ENCODE measurements at places on chromosomes 1 and 21.

DNA sequence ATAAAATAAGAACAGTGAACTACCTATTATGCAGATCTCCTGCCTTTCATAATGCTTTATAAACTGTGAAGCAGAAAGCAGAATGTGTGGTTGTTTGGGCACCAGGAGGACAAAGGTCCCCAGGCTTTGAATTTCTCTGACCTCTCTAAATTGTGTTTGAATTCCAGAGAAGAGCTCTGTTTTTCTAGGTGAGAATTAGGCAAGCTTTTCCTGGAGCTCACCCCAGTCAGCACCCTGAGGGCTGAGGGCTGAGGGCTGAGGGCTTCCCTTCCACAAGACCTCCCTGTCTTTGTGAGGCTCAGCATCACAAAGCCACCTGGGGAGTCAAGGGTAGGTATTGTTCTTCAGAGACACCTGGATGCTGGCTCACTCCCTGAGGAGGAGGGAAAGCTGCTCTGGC lies 45.5 kb upstream of the LRIG2 start:
- no peak for DNase-seq

- DNase-seq = no peak
These were observed 15.1 kb upstream of the FOXJ3 start for GRCh38 chr1:42350086-42350485.

DNA sequence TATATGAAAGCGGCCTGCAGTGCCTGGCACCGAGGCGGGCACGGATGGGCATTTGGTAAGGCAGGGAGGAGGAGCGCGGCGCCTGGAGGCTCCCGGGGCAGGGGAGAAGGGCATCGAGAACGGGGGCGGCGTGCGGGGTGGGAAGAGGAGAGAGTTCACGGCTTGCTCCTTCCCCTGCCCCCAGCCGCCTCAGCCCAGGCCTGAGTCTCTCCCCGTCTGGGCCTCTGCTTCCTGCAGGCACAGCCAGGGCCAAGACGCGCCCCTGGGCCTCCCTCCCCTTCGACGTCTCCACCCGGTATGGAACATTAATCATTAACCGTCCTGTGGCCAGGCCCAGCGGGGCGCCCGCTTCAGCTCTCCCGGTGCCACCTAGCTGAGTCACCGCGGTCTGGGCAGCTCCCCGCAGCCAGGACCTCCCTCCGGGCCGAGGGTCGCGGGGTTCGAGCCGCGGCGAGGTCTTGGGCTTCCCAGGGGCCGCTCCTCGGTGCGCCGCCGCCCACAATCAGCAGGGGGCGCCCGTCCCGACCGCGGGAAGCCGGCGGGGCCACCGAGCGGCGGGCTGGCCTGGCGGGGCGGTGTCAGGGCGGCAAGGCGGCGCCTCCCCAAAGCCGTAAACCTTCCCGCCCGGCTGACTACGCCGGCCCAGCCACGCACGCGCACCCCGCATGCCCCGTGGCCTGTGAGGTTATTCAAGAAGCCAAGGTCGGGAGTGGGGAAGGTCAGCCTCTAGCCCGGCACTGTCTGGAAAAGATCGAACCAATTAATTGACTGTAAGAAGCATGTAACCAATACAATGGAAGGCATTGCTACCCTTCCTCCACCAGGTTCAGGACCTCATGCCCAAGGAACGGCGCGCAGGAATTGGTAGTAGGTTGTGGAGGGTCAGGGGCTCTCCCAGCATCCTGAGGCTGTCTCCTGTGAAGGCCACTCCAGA lies 23.4 kb upstream of the RD3 start:
- peak; percentile 71 for DNase-seq

DNA sequence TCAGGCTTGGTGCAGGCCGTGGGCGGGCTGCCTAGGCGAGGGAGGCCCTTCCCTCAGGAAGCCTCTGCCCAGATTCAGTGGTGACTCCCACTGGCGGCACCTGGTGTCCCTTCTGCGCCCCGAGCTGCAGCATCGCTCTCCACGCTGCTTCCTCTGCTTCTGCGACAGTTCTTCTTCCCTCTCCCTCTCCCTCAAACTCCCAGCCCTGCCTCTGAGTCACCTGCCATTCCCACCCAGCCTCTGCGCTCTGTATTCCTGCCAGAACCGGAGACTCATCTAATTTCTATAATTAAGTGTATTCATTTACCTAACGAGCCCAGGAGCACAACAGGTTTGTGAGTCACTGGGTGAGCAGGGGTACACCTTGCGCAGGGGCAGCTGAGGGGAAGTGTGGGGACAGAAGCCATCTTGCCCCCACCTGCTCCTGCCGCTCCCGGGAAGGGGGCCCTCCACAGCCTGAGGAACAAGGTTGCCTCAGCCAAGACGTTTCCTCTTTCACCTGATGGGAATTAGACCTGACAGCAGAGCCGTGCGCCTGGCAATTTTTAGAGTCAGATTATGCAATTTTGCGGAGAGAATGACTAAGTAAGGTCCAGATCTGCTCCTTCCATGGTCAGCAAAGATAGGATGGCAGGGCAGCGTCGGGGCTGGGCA lies 19.4 kb downstream of the KCNC4 start:
- no peak for DNase-seq

DNA sequence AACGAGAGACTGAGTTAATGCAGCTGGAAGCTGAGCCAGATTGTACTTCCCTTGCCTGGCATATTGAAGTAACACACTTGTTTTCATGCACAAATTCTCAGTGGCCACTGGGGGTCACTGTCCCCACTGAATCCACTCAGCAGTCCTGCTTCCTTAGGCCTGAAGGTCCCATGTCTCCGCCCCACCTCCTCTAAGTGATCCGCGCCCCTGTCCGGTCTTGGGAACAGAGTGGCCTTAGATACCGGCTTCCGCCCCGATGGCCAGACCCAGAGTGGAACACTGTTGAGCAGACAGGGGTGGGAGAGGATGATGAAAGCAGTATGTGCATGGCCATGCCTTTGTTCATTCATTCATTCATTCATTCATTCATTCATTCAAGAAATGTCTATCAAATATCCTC lies 34.8 kb downstream of the CHAF1B start:
- DNase-seq = peak; percentile 91

GRCh38 chr1:26826261-26827105 lies at the start of gene ZDHHC18:
ZDHHC18 (plus strand) TSS chr1:26826688; CDS start chr1:26826805, 117 bp downstream.
- DNase-seq = peak; percentile 63

DNA sequence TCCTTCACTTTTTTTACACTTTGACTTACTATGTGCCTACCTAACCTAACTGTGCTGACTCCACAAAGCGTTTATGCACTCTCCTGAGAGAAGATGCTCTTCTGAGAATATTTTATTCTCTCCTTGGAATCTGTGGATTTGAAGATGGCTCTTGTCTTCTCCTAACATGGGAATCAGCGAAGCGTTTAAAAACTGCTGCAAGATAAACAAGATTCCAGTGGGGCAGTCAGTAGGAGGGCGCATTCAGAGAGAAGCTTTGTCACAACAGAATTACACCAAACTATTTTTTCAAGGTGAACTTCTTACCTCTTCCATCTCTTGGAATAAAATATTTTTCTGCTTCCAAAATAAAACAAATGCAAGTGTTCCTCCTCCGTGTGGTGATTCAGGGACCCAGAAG lies 113.1 kb downstream of the FOXD2 start:
- DNase-seq = no peak

DNA sequence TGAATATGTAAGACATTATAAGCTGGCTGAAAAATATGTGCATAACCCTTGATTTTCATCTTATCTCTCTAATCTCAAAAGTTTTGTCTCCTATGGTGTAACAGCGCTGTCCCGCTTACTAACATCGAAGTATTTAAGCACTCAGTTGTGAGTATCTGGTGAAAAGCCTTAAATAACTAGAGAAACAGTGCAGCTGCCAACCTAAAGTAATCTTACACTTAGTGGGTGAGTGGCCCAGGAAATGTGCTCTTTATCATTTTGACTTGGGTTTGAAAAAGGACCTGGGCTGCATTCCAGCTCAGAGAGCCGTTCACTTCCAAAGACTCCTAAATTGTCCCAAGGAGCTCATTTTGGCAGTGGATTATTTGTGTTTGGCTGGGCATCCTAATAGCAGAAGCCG lies 225.9 kb downstream of the SPATA17 start:
- DNase-seq = no peak

DNA sequence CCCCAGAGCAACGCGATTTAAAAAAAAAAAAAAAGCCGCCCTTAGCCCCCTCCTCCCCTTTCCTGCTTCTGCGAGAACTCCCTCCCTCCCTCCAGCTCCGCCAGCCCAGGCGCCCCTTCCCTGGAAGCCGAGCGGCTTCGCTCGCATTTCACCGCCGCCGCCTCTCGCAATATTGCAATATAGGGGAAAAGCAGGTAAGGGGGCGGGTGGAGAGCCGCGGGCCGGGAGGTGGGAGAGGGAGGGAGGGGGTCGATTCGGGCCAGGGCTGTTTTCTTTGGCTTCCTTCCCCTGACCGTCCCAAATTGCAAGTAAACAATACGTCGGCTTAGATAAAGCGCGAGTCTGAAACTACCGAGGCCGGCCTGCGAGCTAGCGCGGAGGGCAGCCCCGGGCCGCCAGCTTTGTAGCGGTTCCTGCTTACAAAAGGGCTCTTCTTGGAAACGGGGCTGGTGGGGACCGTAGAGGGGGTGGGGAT lies 408 bp downstream of the LMO4 start:
- peak; percentile 48 for DNase-seq

DNA sequence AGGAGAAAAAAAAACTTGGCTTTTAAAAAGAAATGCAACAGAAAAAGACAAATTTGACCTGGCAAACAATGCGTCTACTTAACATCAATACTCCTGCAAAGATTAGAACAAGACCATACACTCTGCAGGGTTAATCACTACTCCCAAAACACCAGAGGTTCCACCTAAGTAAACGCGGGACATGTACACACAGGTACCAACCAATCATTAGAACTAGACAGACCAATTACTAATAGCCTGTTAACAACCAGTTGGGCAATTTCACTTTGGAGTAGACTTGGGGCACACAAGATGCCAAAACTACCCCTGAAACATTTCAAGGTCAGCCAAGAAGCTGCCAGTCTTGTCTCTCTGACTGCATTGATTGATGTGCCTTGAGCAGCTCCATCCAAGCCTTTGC lies 125.8 kb downstream of the RRAGC start:
- no peak for DNase-seq

DNA sequence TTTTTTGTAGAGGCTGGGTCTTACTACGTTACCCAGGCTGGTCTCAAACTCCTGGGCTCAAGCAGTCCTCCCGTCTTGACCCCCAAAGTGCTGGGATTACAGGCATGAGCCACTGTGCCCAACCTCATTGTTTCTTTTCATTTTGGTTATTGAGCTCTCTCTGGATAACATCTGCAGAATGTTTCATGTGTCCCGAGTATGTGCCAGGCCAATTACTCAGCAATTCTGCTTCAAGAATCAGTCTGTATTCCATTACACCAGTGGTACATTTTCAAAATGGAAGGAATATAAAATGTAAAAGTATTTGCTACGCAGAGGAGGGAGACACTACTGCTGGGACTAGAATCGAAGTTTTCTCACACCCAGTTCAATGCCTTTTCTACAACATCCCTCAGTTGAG lies 1.7 kb upstream of the ELOA start:
- no peak for DNase-seq

- no peak for DNase-seq
These were observed 132.6 kb downstream of the ETS2 start for GRCh38 chr21:38938343-38938742.

DNA sequence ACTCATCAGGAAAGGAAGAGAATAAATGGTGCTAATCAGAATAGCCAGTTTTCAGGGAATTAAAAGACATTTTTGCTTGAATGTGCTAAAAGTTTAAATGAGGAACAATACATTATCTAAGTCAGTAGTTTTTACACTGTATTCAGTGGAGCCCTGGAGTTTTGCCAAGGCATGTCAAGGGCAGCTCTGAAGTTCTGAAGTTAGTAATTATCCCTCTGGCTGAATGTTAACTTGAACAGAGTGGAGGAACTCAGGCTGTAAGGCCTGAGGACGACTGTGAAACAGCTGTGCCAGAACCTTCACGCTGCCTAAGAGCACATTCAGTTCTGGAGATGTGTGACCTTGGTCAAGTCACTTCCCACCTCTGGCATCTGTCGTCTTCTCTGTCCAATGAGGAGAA lies 68.1 kb downstream of the EDEM3 start:
- peak; percentile 5 for DNase-seq

GRCh38 chr1:101239095-101240040 lies 2.5 kb downstream of the S1PR1 start:
- DNase-seq = no peak

DNA sequence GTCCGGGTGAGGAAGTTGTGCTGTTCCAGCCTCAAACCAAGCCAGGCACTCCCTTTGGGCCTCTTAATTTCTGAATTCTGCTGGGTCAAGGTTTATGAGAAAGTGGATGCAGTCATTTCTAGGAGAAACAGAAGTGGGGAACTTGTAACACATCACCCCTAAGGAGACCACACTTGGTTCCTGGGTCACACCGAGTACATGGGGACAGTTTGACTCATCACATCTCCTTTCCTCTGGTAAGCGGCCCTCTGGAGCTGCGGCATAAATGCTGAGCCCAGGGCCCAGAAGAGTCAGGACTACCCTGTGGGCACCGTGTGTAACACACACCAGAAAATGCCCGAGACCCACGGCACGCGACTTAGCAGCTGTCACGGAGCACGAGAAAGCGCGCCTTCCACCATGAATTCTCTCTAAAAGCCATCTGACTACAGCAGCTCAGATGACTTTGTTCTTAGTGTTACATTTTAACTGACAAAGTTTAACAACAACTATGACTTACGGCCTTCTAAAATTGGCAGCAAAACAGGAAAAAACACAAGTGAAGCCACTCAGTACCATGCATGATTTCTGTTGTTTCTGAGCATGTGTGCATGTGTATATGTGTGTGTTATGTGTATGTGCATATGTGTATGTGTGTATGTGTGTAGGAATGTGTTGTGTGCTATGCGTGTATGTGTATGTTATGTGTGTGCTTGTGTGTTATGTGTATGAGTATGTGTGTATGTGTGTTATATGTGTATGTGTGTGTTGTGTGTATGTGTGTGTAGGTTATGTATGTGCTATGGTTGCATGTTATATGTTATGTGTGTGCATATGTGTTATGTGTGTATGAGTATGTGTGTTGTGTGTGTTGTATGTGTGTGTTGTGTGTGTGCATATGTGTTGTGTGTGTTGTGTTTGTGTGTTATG lies 50.8 kb downstream of the TOMM20 start:
- DNase-seq = no peak

DNA sequence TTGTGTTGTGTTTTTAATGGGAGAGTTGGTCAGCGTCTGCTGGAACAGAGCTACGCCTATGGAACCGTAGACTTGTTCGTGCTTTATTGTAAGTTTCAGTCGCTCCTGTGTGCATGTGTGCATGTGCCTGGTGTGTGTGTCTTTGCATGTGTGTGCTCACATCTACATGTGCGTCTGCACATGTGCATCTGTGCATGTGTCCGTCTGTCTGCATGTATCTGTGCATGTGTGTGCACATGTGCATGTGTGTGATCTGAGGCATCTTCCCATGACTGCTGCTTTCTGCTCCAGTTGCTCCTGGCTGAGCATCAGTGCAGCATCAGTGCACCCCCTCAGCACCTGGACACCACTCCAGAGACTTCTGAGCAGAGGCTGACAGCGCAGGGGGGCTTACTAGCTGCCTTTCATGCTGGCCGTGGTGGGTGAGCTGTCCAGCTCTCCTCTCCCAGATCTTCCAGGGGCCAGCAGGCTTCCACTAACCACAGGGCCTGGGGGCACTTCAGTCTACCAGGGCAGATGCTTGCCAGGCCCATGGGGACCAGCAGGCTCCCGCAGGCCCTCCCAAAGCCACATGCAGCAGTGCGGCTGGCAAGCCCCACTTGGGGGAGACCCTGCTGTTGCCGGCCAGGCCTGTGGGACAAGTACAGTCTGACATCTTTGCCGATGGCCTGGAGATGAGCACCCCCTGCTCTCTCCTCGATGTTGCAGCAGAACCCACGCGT lies 47.8 kb upstream of the PCBP3 start:
- no peak for DNase-seq

- no peak for DNase-seq
These were observed 11.6 kb upstream of the TTC39A start for GRCh38 chr1:51341876-51342496.

All from myocyte (in vitro differentiated cells).